Activated CD8-positive, alpha-beta T cell treated with anti-CD3 and anti-CD28 coated beads, Interleukin-2, amount 10 ng/mL, durations not matched to agents 7 days and 5 days (primary cell): ENCODE measurements at places on chromosomes 11 and 22. TPM values are rescaled to one million over a fixed set of nuclear protein-coding genes. Genes with fewer than 3 reads are reported as not detected.

DYNC2H1 gene
- total RNA-seq, result 1.7 TPM

RBMXL2 gene
- total RNA-seq, result not detected

MB gene
- not detected for total RNA-seq

DPP3 gene
- total RNA-seq, result 79.1 TPM

HOATZ gene
- total RNA-seq, result 0.37 TPM

F2 gene
- total RNA-seq, result 0.16 TPM

TREH gene
- not detected for total RNA-seq

GRCh38 chr11:60321051-60321450 is 6.0 kb upstream of the MS4A6E start:
- H3K4me1 ChIP-seq, result no peaks in the 10 kb centered on the region
- peaks cover 2% of the 10 kb centered on the region for H3K27me3 ChIP-seq
- H3K27ac ChIP-seq, result no peak overlapping the region
- H3K4me3 ChIP-seq, result no peak overlapping the region

DNA sequence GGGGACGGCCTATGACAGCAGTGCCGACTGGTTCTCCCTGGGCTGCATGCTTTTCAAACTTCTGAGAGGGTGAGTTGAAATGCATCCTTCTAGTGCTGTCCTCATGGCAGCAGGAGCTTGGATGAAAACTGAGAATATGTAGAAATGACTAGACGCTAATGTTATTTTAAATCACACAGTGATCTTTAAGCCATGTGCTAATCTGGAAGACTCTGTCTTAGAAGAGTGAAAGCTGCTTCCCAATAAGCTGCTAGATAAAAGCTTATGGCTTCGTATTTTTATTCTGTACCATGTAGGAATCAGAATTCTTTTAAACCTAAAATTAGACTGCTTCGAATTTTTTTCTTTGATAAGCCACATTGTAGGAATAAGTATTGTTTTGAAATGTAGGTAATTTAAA is 46.8 kb upstream of the MYO18B start:
- DNase-seq, result no peak
- H3K27ac ChIP-seq, result no peak overlapping the region
- no peaks in the 10 kb centered on the region for H3K27me3 ChIP-seq
- H3K36me3 ChIP-seq, result peaks cover 53% of the 10 kb centered on the region
- peaks cover 14% of the 10 kb centered on the region for H3K4me1 ChIP-seq

- DNase-seq, result no peak
- no peaks in the 10 kb centered on the region for H3K27me3 ChIP-seq
- H3K4me1 ChIP-seq, result peaks cover 92% of the 10 kb centered on the region
- no peak overlapping the region for H3K27ac ChIP-seq
- no peak overlapping the region for H3K4me3 ChIP-seq
Observed at GRCh38 chr11:114162719-114163123, 103.2 kb downstream of the ZBTB16 start.

DNA sequence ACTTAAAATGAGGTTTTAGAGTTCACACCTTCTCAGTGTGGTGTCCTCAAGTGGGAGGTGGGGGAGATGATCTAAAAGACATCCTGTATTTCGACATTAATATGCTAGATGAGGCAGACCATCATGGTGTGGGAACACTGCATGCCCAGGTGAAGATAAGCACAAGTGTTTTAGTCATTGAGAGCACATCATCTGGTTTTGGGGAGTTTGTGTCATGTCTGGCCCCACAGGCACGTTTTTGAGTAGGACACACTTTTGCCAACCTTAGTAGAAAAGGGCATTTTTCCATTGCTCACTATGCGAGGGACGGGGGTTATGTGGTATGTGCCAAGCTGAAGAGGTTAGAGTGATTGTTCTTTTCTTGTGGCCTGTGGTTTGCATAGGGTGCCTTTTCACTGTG is 189.3 kb downstream of the DBX1 start:
- no peak overlapping the region for H3K27ac ChIP-seq
- H3K27me3 ChIP-seq, result peaks cover 7% of the 10 kb centered on the region
- no peaks in the 10 kb centered on the region for H3K36me3 ChIP-seq
- no peak for DNase-seq
- no peak overlapping the region for H3K4me3 ChIP-seq
- H3K4me1 ChIP-seq, result peaks cover 11% of the 10 kb centered on the region

DNA sequence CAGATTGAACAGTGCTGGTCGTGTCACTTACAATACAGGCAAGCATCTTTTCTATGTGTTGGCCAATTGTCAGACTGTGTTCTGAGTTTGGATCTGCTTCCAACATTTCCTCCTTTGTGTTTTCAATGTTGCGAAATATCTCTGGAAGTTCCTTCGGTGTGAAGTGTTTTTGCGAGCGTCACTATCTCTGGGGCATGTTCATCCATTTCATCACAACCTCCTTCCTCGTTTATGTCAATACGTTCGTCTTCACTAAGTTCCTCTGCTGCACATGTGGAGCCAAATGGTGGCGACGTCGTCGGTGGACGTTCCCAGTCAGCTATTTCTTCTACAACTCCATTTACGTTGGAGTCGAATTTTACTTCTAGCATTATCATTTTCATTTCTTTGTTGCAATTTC is 100.2 kb upstream of the LMO1 start:
- no peaks in the 10 kb centered on the region for H3K4me1 ChIP-seq
- no peak for DNase-seq
- H3K4me3 ChIP-seq, result no peak overlapping the region

DNA sequence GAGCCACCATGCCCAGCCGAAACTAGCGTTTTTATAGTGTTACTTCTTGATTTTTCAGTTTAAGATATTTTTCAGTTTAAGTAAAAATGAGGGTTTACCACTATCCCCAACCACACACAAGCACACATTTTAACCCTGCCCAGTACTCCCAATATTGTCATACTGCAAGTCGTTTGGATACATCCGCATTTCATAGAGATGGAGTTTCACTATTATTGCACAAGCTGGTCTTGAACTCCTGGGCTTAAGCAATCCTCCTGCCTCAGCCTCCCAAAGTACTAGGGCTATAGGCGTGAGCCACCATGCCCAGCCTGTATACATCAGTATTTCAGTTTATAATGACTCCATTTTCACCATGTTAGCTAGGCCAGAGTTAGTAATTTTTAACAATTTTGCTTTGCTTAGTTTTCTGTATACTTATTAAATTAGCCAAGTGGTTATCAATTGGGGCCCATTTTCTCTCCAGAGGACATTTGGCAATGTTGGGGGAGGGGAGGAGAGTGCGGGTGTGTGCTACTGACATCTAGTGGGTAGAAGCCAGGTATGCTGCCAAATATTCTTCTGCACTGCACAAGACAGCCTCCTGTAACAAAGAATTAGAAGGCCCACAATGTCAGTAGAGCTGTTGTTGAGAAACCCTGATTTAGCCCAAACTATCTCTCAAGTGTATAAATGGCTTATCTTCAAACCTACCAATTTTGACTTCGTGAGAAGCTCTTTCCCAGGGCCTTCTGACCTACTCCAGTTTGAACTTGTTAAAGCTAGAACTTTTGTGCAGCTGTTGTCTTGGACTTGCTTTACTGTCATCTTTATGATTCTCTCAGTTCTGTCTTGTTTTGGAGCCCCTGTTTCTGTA is 7.3 kb downstream of the USP47 start:
- no peak overlapping the region for H3K4me3 ChIP-seq
- no peak overlapping the region for H3K27ac ChIP-seq
- no peaks in the 10 kb centered on the region for H3K27me3 ChIP-seq
- peak; percentile 77 for DNase-seq
- H3K4me1 ChIP-seq, result peaks cover 44% of the 10 kb centered on the region
- peaks cover 2% of the 10 kb centered on the region for H3K36me3 ChIP-seq

DNA sequence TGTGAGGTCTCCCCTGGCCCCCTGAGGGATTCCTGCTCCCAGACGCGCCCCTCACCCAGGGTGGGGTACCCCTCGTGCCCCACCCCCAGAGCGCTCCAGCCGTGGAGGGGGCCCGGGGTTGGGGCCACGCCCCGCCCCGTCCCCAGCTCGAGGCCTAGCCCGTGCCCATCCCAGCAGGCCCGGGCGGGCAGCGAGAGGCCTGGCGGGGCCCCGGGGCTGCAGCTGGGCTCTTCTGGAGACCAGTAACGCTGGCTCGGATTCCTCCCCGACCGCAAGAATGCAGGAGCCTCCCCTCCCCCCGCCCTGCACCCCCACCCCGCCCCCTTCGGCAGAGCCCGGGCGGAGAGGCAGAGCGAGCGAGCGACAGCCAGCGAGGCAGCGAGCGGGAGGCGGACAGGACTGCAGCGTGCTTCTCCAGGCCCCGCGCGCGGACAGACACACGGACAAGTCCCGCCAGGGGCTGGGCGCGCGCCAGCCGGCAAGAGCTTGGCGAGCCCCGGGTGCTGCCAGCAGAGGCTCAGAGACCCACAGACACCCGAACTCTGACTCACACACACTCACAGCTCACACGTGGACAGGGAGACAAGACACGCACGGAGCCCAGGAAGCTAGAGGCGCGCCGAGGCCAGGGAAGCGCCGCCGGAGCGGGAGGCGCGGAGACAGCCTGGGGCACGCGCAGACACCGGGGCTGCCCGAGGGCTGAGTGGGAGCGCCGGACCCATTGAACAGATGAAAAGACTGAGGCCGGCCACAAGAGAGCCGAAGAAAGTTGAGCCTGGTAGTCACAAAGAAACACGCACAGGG is 15.2 kb downstream of the BCL9L start:
- H3K27me3 ChIP-seq, result no peaks in the 10 kb centered on the region
- H3K4me1 ChIP-seq, result peaks cover 77% of the 10 kb centered on the region

DNA sequence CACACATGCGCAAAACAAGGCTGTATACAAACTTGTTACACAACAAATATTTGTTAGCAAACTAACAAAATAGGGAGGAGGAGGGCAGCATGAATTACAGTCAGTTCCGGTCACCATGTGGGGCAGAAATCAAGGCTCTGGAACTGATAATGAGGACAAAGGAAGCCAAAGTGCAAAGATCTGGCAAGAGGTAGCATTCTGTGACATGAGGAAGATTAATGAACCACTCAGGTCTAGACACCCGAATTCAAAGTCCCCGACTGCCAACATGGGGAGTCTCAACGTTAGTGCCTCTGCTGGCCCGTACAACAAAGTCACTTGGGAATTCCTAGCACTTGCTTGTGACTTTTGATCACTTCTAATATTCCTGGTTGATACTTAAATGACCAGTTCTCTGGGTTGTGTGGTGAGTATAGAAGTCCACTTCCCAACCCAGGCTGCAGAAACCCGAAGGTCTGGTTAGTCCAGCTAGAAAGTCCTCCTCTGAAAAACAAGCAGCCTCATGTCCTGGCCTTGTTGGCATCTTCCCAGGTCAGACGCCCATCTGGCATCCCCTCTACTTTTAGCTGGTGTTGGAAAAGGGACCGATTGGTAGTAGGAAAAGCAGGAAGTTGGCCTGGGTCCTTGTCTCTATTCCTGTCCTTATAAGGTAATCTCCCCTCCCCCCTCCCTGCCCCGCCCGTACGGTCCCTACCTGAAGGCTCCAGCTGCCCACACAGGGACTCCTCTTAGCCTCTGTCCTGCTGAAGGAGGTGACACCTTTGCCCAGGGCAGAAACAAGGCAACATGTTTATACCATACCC is 1.6 kb downstream of the SUN2 start:
- DNase-seq, result peak; percentile 59
- peaks cover 77% of the 10 kb centered on the region for H3K36me3 ChIP-seq
- H3K27ac ChIP-seq, result peak overlapping the region; percentile 100
- no peaks in the 10 kb centered on the region for H3K27me3 ChIP-seq
- peaks cover 57% of the 10 kb centered on the region for H3K4me1 ChIP-seq

DNA sequence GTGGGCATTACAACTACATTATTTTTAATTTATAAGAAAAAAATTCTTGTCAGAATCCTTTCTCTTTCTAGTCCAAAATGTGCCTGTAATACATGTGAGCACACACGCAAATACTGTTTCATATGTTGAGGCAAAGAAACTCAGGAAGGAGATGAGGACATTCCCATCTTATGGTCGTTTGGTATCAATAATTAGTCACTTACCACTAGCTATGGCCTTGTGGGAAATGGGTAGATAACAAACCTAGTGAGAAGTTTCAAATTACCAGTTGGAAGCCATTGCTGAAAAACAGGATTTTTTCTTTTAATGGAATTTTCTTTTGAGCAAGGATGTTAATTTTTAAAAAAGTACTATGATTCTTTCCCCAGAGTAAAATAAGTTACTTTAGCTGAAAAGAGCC is 25.7 kb downstream of the AMOTL1 start:
- peaks cover 7% of the 10 kb centered on the region for H3K27me3 ChIP-seq
- DNase-seq, result no peak
- no peak overlapping the region for H3K4me3 ChIP-seq
- no peaks in the 10 kb centered on the region for H3K36me3 ChIP-seq

DNA sequence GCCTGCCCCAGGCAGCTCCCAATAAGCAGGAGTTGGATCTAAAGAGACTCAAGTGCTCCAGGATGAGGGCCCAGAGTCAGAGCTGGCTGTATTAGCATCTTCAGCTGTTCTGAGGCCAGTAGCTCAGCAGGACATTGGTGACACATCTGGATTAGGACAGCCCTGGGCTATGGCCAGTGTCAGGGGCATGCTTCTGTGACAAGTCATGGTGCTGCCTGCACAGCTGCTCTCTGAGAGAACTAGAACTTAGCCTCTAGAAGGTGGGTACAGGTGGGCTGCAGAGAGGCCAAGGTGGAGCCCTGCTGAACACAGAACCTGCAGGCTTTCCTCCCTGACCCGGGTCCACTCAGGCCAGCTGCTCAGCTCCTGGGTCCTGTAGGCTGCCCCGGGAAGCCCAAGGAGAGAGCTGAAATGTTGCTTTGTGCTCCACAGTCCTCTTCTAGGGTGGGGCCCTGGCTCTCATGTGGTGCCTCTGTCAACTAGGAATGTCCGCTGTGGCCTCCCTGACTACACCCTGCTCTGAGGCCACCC is 426.9 kb downstream of the SOX6 start:
- no peak overlapping the region for H3K27ac ChIP-seq
- no peaks in the 10 kb centered on the region for H3K4me1 ChIP-seq

DNA sequence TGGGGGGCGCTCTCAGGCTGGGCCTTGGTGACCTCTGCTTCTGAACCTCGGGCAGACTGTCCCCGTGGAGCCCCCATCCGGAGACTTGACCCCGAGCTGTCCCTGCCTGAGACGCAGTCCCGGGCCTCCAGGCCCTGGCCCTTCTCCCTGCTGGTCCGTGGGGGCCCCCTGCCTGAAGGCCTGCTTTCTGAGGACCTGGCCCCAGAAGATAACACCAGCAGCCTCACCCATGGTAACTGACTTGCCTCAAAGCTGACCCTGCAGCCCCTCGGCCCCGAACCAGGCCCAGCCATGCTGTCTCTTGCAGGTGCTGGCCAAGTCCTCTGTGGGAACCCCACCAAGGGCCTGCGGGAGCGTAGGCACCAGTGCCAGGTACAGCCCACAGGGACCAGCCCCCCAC is 8.9 kb downstream of the LMNTD2 start:
- H3K27ac ChIP-seq, result no peak overlapping the region
- no peak overlapping the region for H3K4me3 ChIP-seq
- peaks cover 3% of the 10 kb centered on the region for H3K4me1 ChIP-seq
- DNase-seq, result no peak

GRCh38 chr11:19721176-19721575 is 8.5 kb downstream of the NAV2 start:
- no peak for DNase-seq
- H3K27me3 ChIP-seq, result peaks cover 26% of the 10 kb centered on the region
- H3K36me3 ChIP-seq, result no peaks in the 10 kb centered on the region
- H3K4me1 ChIP-seq, result peaks cover 19% of the 10 kb centered on the region
- no peak overlapping the region for H3K4me3 ChIP-seq
- no peak overlapping the region for H3K27ac ChIP-seq

- no peak for DNase-seq
- no peaks in the 10 kb centered on the region for H3K4me1 ChIP-seq
- no peak overlapping the region for H3K27ac ChIP-seq
- no peaks in the 10 kb centered on the region for H3K36me3 ChIP-seq
- no peaks in the 10 kb centered on the region for H3K27me3 ChIP-seq
Observed at GRCh38 chr11:9773524-9773923, 109.6 kb downstream of the SWAP70 start.
